NCI-H1436 (cell line): ENCODE measurements at places on chromosomes 7 and 10.
A peak's percentile ranks its signal among the peaks of the same experiment; 100 is the strongest.

GRCh38 chr7:108181073-108181985 lies 51.2 kb upstream of the LAMB4 start:
- DNase-seq = peak; percentile 27

GRCh38 chr7:156918635-156919034 lies 25.7 kb upstream of the LMBR1 start:
- no peak for DNase-seq

- no peak for DNase-seq
Measured at GRCh38 chr7:87853237-87853864, 22.8 kb downstream of the SLC25A40 start.

DNA sequence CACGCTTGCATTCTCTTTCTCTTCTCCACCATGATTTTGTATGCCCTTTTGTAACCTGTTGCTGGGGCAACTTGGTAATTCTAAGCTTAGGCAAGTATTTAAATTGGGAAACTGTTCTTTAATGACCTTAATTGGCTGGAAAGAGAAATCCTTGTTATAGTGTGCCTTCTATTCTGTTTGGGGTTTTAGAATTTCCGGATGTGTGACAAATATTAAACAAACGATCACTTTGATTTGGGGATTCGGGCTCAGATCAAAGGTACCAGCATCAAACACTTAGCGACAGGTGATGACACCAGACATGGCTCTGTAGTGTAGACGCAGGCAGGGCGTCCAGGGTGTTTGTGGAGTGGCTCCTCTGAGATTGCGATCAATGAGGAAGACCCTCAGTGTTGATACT lies 55.0 kb downstream of the RAB11FIP2 start:
- DNase-seq = no peak

GRCh38 chr7:99142727-99143520 lies 984 bp downstream of the SMURF1 start:
- DNase-seq = peak; percentile 96

DNA sequence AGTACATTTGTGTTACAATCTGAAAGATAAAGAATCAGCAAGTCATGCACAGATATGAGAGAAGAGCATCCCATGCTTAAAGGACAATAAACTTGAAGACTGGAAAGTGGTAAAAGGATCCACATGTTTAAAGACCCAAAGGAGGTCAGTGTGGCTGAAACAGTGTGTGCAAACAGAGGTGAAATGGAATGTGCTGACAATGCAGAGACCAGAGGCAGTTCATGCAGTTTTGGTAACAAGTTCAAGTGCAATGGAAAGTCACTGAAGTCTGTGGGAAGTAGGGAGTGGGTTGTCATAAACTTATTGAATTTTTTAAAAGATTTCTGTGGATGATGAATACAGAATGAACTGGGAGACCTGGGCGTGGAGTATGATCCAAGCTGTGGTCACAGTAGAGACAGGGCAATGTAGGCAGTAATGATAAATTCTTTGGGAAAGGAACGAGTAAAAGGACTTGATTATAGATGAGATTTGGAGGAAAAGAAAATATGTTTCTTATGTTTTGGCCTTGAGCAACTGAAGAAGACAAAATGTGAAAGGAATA lies 408.0 kb downstream of the HGF start:
- DNase-seq = no peak

DNA sequence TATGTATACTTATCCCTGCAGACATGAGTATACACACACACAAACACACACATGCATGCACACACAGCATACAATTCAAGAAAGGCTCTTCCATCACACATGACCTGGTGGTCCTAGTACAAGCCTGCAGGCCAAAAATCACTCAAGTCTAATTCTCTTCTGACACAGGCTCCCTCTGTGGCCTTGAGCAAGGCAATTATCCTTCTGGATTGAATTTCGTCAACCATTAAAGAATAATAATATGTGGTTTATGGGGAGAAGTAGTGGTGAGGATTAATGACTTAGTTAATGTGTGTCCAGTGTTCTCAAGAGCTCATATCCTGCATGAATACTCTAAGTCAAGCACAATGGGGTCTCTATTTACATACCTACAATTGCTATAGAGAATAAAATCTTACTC lies 161.8 kb upstream of the KIAA1217 start:
- DNase-seq = no peak

DNA sequence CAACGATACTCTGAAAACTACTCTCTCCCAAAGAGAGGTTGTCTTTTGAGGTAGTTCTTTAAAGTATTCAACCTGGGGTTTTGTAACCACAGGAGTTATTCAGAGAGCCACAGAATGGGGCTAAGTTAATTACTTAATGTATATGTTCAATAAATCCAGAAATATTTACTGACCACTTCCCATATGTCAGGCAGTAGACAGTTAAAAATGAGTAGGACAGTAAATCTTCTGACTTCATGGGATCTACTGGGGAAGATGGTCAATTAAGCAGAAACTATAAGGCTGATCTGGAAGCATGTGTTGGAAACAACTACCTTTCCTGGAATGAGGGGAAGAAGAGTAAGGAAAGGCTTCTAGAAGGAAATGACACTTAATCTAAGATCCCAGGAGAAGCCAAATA lies 167.7 kb downstream of the MAGI2 start:
- no peak for DNase-seq

DNA sequence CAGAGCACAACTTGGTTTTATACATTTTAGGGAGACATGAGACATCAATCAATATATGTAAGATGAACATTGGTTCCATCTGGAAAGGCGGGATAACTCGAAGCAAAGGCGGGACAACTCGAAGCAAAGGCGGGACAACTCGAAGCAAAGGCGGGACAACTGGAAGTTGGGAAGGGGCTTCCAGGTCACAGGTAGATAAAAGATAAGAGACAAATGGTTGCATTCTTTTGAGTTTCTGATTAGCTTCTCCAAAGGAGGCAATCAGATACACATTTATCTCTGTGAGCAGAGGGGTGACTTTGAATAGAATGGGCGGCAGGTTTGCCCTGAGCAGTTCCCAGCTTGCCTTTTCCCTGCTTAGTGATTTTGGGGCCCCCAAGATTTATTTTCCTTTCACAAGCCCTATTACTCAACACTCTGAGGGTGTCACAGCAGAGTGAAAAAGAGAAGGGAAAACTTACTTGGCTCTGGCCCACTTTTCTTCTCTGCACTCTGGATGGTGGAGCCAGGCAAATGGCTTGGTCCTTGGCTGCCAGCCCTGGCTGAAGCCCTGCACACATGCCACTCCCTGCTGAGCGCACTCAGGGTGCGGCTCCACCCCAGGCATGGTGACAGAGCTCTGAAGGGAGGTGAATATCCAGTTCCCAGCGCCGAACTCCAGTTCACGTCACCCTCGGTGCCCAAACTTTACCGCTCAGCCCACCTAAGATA lies 46.7 kb downstream of the PARD3 start:
- DNase-seq = no peak

DNA sequence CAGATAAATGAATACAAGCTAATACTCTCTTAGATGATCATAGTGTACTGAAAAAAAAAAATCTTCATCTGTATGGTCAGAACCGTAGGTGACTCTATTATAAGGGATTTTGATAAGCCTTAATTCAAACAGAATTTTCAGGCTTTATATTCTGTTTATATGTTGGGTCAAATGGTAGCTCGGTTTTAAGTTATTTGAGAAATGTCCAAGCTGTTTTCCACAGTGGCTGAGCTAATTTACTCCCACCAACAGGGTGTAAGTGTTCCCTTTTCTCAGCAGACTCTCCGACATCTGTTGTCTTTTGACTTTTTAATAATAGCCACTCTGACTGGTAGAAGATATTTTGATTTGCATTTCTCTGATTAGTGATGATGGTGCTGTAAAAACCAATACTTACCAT lies 328.8 kb upstream of the MAGI2 start:
- DNase-seq = no peak

DNA sequence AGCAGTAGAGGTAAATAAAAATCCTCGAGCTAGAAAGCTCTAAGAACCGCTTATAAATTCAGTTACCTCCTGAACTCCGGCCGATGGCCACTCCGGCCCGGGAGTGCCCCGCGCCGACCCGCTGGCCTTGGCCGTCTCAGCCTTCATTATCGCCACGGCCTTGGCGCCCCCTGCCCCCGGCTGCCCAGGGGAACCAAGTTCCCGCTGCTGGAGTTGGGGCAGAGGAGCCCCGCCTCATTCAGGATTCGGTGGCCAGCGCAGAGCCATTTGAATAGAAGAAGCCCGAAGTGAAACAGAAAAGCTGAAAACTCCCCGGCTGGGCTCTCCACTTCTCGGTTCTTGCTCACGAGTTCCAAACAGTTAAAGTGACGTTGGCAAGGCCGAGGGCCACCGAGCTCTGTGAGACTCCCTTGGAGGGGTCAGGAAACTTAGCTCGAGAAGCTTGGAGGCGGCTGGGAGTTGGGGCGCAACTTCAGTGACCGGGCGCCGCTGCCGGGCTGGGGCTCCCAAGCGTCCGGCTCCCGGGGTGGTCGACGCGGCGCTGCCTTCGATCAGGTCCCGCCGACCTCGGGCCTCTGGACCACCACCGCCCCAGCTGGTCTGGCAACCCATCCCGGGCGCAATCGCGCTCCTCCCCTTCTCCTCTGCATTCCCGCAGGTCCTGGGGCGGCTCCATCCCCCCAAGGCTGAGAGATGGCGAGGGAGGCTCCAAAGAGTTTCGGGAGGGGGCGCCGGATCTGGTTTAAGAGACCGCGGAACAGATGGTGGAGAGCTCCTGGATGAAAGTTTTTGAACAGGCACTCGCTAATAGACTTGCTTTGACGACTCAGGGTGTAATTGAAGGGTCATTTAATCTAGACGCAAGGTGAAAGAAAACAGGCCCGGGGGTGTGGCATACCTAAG lies 5.8 kb upstream of the FEZF1 start:
- DNase-seq = no peak

DNA sequence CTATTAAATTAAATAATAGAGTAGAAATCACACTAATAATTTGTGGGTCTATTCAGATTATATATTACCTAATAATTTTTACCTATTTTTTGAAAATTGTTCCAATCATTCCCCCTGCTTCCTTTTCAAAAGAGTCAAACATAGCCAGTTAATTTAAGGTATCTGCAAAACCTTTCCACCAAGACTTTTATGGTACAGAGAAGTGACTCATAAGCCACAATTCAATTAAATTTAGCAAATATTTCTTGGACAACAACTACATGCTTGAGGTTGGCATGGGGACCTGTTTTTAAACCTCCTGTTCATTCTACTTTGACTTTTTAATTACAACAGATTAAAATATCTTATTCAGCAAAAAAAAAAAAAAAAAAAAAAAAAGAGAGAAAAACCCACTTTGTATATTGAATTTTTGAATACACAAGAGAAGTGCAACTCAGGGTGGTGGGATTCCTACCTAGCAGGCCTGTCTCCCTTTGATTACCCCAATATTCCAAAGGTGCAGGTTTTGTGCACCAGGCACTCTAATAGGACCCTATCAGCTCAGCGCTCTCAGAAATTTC lies 301.9 kb upstream of the C7orf33 start:
- DNase-seq = no peak

DNA sequence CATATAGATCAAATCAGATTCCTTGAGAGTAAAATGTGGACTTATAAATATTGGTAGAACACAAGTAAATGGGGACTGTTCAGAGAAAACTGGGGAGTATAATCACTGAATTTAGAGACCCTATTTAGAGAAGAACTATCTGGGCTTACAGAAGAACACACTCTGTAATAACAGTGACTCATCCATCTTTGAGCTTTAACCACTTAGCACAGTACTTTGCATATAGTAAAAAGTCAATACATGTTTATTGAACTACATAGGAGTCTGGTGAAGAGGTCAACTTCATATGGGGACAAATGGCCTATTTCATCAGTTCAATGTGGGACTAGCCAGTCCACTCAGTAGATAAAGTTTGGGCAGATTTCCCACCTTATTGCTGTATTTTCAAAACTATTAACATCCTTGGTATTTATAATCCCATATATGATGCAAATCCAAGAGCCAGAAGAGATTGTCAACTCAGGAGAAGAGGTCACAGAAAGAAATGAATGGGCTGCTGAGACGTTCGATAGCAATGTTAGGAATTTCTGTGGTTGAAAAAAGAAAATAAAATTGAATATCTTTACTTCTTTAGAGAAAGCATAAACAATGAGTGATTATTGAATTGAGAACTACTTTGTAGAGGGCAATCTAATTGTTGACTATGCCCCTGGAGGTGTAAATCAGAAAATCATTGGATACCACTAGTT lies 119.3 kb upstream of the CACNA2D1 start:
- no peak for DNase-seq

- peak; percentile 89 for DNase-seq
Measured at GRCh38 chr7:83162402-83163256, at the start of gene PCLO. Gene PCLO (minus strand): TSS chr7:83162884. CDS start chr7:83162592, 292 bp downstream.

GRCh38 chr7:155371331-155371883 lies 73.7 kb downstream of the INSIG1 start:
- no peak for DNase-seq

GRCh38 chr7:92997152-92997551 lies 120.6 kb downstream of the SAMD9 start:
- DNase-seq = no peak

DNA sequence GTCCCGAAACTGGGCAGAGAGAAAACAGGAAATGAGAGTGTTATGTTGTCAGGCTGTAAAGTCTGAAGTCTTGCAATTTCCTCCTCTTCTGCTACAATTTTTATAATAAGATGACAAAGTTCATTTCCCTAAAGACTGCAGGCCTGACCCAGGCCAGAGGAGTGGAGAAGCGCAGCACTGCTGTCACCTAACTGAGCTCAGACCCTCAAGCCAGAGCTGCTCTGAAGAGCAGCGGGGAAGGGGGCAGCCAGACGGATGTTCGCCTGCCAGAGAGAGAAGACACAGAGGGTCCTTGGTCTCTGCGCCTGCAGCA lies 12.6 kb upstream of the AOAH start:
- no peak for DNase-seq

DNA sequence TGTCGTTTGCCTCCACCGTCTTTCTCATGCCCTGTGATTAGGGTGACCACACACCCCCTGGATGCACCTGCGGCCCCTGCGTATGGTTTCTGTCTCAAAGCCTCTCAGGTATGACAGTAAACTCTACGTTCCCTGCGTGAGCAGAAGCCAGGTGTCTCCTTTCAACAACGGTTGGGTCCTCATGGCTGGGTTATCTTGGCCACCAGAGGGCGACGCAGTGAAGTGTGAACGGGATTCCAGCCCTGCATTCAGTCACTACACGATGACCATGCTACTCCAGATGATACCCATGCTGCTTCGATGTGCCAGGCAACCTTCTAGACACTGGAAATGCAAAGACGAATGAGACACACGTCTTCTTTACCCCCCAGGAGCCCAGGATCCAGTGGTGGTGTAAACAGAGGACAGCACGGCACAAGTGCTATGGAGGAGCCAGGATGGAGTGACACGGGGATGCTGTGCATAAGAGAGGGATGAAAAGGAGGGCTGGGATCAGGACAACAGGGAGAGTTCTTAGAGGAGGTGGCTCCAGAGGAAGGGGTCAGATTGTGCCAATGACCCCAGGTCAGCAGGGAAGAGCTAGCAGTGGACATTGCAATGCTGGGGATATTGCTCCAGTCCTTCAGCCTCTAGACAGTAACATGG lies 228.1 kb upstream of the PFKP start:
- DNase-seq = no peak

- DNase-seq = no peak
Measured at GRCh38 chr10:51964630-51965029, 265.2 kb upstream of the CSTF2T start.

- DNase-seq = no peak
Measured at GRCh38 chr10:8054494-8055407, at the start of gene GATA3. Gene GATA3 (plus strand): TSS chr10:8054688. CDS start chr10:8055656, 968 bp downstream.
